Hindlimb muscle (tissue), 1 donor: ENCODE measurements at places on chromosomes 1 and 21. TPM values are rescaled to one million over a fixed set of nuclear protein-coding genes. Genes with fewer than 3 reads are reported as not detected.

The CCDC28B gene
- polyA plus RNA-seq: 44.2 TPM

The NR0B2 gene
- not detected for polyA plus RNA-seq

The CACNA1S gene
- polyA plus RNA-seq: 66.3 TPM

The MX2 gene
- polyA plus RNA-seq: 2.5 TPM

The PRKAB2 gene
- polyA plus RNA-seq: 46.1 TPM

The IGSF5 gene
- polyA plus RNA-seq: 0.70 TPM

The DCAF8 gene
- polyA plus RNA-seq: 115 TPM

The ESPN gene
- polyA plus RNA-seq: 1.5 TPM

The SPRR2F gene
- polyA plus RNA-seq: not detected

The CAPN8 gene
- polyA plus RNA-seq: not detected

The ESRRG gene
- polyA plus RNA-seq: 13.5 TPM

The DPT gene
- polyA plus RNA-seq: 70.2 TPM

The EXO5 gene
- polyA plus RNA-seq: 7.2 TPM

The HSF2BP gene
- 0.89 TPM for polyA plus RNA-seq

The CYP4B1 gene
- not detected for polyA plus RNA-seq

The OR2L3 gene
- polyA plus RNA-seq: not detected

The GSTM3 gene
- 34.4 TPM for polyA plus RNA-seq

The AMY1B gene
- not detected for polyA plus RNA-seq

The RPE65 gene
- polyA plus RNA-seq: not detected

The CD164L2 gene
- not detected for polyA plus RNA-seq

The SEMA4A gene
- 4.8 TPM for polyA plus RNA-seq

The IGSF3 gene
- polyA plus RNA-seq: 24.8 TPM

The SPRR2E gene
- polyA plus RNA-seq: not detected

The CCDC24 gene
- polyA plus RNA-seq: 1.9 TPM

The OR10J1 gene
- polyA plus RNA-seq: not detected

The SYCP1 gene
- polyA plus RNA-seq: not detected

The PLEKHN1 gene
- polyA plus RNA-seq: 0.13 TPM

The TPTE gene
- not detected for polyA plus RNA-seq

The SEC22B gene
- 18.3 TPM for polyA plus RNA-seq

The KIF2C gene
- 10.6 TPM for polyA plus RNA-seq

The FAM163A gene
- 0.31 TPM for polyA plus RNA-seq

The VHLL gene
- not detected for polyA plus RNA-seq

The ATP6V1G3 gene
- not detected for polyA plus RNA-seq

The PGLYRP3 gene
- polyA plus RNA-seq: not detected

The NTMT2 gene
- polyA plus RNA-seq: 10.6 TPM

The TMEM54 gene
- polyA plus RNA-seq: 5.7 TPM
